ENCODE measurements at places on chromosomes 3 and 15. TPM values are rescaled to one million over a fixed set of nuclear protein-coding genes. Genes with fewer than 3 reads are reported as not detected.

Gene IQCF5
- not detected for total RNA-seq

GRCh38 chr3:174675406-174675805 lies 183.7 kb upstream of the NAALADL2 start:
- no peak for DNase-seq

- DNase-seq, result no peak
Observed at GRCh38 chr3:53941950-53942349, 50.3 kb upstream of the SELENOK start.

GRCh38 chr15:63940966-63941620 lies 105.2 kb downstream of the DAPK2 start:
- no peak for DNase-seq

DNA sequence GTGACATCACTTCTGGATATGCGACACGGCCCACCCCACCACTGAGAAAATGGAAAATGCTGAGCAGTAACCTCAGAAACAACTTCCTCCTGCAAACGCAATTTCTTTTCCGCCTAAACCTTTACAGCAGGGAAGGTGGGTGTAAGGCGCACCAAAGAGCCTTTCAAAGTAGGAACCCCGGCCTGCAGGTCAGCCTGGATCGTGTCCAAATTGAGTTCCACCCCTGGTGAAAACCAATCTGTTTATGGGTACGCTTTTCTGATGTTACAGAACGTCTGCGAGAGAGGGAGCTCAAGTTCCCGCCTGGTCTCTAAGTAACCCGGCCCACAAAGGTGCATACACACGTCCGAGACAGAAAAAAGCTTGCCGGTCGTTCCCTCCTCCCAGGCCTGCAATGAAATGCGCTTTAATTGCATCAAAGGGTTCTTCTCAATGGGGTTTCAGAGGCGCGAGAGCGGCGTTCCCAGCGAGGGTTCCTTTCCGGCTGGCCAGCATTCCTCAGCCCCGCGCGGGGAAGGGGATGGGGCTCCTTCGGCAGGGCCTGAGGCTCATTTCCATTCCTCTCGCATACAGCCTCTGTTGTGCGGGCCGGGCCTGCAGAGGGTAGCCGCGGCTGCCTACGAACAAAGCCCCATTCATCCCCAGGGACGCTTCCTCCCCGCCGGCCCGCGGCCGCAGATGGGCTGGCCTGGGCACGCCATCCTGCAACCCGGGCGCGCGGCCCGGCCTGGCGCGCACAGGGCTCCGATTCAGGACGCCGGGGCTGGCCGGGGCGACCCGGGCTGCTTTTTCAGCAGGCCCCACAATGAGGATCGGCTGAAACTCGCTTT lies 138.1 kb downstream of the TMCO5A start:
- DNase-seq, result peak; percentile 47

Data from activated naive CD4-positive, alpha-beta T cell treated with anti-CD3 and anti-CD28 coated beads for 36 hours (primary cell).